A549 (cell line): ENCODE measurements at places on chromosomes 3 and 15.

- no peak for DNase-seq
Measured at GRCh38 chr3:48222616-48223513, at the start of gene CAMP. TSS of gene CAMP (plus strand) at chr3:48223495. CDS start at chr3:48223512, 17 bp downstream.

DNA sequence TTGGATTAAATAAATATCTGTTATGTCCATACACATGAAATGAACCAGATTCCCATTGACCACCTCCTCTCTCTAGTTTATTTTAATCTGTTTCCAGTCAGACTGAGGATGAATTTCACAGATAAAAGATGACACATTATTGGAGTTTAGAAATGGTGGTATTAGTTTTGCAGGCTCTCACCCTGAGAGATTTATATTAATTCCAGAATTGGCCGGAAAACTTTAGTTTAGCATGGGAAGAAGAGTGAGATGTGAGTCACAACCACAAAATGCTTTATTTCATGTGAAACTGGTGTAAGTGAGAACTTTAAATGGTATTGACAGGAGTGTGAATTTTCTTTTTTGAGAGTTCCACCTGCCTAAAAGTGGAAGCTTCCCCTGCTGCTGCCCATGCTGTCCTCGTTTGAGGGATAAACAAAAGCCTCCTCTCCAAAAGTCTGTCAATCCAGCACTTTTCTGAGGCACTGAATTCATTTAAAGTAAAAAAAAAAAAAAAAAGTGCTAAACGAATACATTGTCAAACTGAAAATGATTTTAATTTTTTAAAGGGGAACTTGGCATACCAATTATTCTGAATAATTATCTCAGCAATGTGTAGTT lies 65.1 kb upstream of the EPHA3 start:
- no peak for DNase-seq

DNA sequence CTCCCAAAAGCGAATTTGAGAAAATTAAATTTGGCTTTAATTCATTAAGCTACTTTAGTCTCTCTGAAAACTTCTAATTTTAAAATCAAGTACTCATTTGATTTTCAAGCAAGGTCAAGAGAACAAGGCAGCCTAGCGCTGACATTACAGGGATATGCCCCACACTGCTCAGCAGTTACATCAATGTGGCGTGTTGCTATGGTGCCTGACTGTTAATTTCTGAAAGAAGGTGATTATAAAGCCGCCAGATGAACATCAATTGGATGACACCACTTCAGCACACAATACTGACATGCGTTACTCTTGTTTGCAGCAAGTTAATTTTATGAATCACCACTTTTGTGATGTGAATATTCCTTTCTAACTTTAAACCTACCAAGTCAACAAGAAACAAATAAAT lies 284.4 kb downstream of the FOXP1 start:
- DNase-seq: no peak

DNA sequence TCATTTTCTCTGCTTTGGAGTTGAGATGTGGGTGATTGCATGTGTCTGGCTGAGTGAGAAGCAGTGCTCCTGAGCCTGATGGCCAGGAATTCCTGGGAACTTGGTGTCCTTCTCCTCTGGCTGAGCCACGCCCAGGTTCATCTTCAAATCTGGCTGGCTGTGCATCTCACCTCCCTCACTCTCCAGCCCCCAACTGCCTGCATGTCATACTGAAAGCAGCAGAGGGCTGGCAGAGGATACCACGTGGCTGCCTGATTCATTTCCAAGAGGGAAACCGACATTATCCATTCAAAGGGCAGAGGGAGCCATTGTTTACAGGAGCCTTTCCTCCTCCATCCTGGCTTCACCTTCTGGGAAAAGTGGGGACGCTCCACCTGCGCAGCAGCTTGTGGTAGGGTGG lies 57.4 kb downstream of the ABHD5 start:
- DNase-seq: no peak

DNA sequence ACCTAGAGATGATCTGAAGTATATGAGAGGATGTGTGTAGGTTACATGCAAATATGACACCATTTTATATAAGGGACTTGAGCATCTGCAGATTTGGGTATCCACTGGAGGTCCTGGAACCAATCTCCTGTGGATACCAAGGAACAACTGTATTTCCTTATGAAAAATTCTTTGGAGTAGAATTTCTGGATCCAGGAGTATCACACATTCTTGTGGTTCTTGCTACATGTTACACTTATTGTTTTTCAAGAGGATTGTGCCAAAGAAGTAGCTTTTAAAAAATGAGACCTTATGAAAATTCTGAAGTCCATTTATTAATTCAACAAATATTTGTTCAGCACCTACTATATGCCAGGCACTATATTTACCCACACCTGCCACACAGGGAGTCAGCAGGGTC lies 15.7 kb upstream of the TBC1D23 start:
- no peak for DNase-seq

DNA sequence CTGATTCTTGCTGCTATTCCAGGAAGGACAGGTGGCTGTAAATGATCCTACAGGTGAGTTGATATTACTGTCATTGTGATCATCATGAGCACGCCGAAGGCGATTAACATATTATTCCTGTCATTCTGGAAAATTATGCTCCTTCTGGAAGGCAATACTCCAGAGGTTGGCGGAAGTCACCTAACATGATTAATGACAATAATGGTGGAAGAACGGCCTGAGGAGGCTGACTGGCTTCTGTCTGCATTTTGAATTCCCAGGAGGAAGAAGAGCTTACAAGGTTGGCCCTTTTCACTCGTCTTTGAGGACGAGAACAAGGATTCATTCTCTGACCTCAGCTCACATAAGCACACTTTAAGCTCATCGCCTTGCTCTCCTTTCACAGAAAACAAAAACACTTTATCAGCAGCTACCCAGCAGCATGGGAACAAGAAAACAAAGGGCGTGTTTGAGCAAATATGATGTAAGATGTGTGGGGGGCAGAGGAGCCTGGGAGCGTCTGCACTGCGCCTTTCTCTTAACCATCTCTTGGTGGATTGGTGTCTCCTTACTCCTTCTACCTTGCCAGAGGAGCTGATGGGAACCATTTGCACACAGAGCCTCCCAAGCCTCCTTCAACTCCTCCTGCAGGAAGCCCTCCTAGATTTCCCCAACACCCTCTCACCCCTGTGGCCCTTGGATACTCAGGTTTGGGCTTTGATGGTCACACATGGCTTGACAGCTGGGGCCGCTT lies 23.0 kb downstream of the ACSBG1 start:
- peak; percentile 20 for DNase-seq
